ENCODE measurements at places on chromosomes 11 and 22. TPM values are rescaled to one million over a fixed set of nuclear protein-coding genes. Genes with fewer than 3 reads are reported as not detected.
A peak's percentile ranks its signal among the peaks of the same experiment; 100 is the strongest.

DNA sequence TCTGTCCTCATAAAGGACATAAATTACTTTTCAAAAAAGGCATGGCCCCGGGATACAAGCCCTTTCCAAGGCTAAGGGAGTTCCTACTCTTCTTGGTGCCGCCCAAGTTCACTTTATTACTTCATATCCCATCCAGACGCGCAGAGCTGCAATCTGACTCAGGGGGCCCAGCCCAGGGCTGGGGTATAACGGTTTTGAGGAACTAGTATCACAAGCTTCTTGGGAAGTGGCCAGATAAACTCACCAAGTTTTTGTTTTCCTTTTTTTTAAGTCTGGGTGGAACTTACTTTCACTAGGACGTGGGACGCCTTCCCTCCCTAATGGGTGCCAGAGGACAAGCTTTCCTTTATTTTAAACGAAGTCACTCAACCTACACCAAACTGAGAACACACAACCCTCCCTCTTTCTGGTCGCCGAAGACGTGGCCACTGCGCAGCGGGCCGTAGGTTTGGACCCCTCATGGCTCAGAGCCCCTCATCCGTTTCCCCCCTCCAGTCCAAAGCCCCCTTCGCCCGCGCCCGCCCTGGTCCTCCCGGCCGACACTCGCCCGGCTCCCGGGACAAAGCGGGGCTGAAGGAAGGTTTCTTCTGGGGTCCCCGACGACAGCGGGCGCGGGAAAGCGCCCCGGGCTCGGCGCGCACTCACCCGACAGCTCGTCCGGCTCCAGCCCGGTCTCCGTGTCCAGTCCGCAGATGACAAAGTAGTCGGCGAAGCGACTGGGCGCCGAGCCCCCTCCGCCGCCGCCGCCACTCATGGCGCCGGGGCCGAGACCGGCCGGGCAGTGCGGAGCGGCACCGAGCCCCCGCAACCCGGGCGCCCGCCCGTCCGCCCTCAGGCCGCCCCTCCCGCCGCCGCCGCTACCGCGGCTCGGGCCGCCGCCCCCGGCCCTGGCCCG, 587 bp downstream of the DENND5A start:
- peak; percentile 83 for DNase-seq

- DNase-seq, result no peak
Observed at GRCh38 chr11:76524919-76525318, 80.1 kb downstream of the EMSY start.

BACE1-AS gene
- 8.6 TPM for total RNA-seq

- no peak for DNase-seq
Observed at GRCh38 chr11:57484141-57484710, 23.9 kb downstream of the RTN4RL2 start.

DNA sequence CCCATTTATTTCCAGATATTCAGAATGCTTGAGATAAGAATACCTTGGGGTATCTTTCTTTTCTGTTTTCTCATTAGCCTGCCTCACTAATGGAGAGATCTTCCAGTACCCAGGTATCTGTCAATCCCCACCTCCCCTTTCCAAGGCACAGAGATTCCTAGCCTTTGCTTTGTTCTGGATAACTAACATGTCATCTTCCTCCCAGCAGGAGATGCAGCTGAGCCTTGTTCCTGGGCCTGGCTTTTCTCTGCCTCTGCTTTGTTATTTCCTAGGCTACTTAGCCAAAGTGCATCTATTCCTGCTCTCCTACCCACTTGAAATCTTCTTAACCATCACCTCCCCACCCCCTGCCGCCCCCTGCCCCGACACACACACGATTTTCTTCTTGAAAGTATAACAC, 297.1 kb downstream of the NELL1 start:
- DNase-seq, result no peak

- no peak for DNase-seq
Observed at GRCh38 chr22:36900880-36901279, 12.5 kb upstream of the CSF2RB start.

GRCh38 chr11:61026121-61027031, 54.9 kb downstream of the CD6 start:
- no peak for DNase-seq

HBG1 gene
- total RNA-seq, result not detected

- no peak for DNase-seq
Observed at GRCh38 chr11:65113839-65114238, 2.2 kb downstream of the TM7SF2 start.

- DNase-seq, result peak; percentile 72
Observed at GRCh38 chr11:57368106-57368844, 12.7 kb downstream of the PRG3 start.

DNA sequence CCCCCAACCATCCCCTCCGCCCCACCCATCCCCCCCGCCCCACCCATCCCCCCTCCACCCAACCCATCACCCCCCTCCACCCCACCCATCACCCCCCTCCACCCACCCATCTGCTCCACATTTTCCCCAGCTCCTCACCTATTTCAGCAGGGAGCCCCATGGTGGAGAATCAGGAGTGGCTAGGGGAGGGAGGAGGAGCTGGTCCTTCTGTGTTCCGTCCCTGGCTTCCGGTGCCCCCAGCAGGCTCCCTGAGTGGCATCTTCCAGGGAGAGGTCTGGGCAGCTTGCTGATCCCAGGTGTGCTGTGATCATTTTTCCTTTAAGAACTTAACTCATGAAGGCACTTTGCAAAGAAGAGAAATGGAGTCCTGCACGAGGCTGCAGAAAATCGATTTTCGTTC, 365.8 kb downstream of the TBC1D22A start:
- DNase-seq, result peak; percentile 8

BIRC3 gene
- total RNA-seq, result 17.8 TPM

GRCh38 chr11:20031155-20032001, 128.9 kb downstream of the DBX1 start:
- no peak for DNase-seq

CCDC83 gene
- not detected for total RNA-seq

GRCh38 chr22:49237703-49238102, 590.0 kb downstream of the BRD1 start:
- DNase-seq, result no peak

GRCh38 chr11:38900211-38900610, 2302.2 kb upstream of the RAG2 start:
- no peak for DNase-seq

GLB1L3 gene
- 0.27 TPM for total RNA-seq

THRSP gene
- not detected for total RNA-seq

DNA sequence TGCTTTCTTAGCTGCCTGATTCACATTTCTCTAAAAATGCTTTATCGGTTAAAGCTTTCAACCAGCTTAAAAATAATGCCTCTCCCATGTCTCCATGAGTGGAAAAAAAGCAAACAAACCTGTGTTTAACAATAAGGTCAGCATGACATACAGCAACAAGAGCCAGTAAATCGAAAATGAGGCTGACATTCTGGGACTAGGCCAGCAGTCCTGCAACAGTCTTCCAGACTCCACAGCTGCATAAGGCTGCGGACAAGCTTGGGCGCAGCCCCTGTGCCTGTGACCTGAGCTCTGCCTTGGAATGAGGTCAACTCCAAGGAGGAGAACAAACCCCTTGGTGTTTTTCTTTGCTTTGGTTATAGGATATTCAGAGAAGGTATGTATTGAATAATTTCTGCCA, 95.5 kb downstream of the PGR start:
- DNase-seq, result peak; percentile 43

DNA sequence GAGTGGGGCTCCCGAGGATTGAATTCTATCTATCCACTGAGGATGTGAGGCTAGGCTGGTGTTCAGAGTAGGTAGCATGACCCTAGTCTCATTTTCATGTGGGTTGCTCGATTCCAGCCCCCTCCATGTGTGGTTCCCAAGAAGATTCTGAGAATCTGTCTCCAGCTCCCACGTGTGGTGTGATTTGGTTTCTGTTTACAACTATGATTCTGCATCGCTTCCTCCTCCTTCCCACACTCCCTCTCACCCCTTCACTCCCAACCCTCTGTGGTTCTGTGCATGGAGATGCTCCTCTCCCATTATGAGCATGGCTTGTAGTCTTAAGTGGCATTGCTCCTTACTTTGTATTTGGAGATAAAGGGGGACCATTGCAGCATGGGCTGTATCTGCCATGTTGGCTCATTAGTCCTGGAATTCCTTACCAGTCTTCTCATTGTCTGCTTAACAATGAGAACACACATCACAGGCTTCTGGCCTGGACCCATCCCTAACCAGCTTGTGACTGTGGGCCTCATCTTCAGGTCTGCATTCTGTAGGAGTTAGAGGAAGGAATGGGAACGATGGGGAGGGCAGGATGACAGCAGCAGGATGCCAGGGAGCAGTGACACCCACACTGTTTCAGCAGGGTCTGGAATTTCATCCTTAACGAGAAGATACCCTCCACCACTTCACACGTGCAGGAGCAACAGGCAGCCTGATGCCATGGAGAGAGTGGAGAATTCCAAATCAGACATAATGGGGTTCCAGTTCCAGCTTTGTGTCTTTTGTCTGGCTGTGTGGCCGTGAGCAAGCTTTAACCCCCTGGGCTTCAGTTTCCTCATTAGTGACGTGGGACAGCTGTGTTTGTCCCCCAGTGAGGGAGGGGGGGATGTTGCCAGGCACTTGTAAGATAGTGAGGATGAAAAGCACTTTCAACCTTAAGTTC, 86.0 kb downstream of the CCDC81 start:
- DNase-seq, result no peak

DNA sequence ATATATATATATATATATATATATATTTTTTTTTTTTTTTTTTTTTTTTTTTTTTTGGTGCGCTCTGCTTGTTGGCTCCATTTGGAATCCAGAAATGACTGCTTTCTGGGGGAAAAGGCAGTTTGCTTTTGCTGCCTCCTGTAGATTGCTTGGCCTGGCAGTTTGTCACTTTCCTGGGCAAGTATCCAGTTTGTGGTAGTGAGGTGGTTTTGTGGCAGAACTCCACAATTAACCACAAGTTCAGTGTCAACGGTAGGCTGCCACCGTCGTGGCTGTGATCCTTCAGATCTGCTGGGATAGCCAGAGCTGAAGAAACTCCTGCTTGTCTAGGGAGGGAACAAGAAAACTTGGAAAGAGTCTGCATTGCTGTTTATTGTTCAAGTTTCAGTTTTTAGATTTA, 5.0 kb upstream of the PDE3B start:
- no peak for DNase-seq

- no peak for DNase-seq
Observed at GRCh38 chr11:2482745-2483144, 37.9 kb downstream of the KCNQ1 start.

C11orf52 gene
- total RNA-seq, result 14.6 TPM

DNA sequence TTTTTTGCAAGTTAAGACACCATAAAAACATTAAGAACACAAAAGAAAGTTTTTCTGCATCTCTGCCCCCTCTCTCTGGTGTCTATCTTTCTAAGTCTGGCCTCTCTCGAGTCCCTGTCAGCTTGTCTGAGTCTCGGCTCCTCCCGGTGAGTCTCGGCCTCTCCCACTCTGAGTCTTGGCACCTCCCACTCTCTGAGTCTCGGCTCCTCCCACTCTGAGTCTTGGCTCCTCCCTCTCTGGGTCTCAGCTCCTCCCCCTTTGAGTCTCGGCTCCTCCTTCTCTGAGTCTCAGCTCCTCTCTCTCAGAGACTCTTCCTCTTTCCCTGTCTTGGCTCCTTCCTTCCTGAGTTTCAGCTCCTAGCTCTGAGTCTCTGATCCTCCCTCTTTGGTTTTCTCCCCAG, 72.5 kb upstream of the AMPD3 start:
- DNase-seq, result peak; percentile 48

- DNase-seq, result no peak
Observed at GRCh38 chr11:116096272-116096995, 592.2 kb upstream of the CADM1 start.

DNA sequence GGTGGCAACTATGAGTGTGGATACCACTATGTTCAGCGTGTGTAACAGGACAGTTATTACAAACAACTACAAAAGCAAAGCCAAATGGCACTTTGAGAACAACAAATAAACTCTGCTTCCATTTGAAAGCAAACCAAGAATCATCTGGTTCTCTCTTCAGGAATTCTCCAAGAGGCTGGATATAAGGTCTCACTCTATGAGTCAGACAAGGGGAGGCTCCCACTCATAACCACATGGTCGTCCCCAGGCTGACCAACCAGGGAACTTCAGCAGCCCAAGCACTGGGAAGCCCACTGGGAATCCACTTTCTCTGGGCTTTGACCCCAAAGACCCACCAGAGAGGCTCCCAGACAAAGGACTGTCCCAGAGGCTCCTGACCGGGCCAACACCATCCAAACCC, 35.3 kb downstream of the DGCR2 start:
- DNase-seq, result no peak

- peak; percentile 59 for DNase-seq
Observed at GRCh38 chr11:57476757-57477506, 16.6 kb downstream of the RTN4RL2 start.

GRCh38 chr22:23911318-23911980, 17.3 kb downstream of the MIF start:
- DNase-seq, result no peak

DNA sequence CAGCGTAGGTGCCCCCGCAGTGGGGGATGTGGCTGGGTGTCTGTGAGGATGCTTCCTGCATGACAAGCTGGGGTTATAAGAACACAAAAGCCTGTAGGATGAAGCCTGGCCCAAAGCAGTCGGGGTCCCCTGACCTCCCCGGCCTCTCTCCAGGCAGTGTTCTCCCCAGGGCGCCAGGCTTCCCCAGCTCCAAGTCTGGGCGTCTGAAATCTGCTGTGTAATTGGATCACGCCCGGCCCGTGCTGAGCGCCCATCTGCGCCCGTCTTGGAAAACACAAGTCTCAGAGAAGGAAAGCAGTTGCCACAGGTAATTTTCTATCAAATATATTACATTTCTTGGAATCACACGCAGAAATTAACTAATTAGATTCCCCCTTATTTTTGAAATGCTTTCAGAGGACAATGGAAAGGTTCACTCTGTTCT, 233.3 kb downstream of the CTTN start:
- no peak for DNase-seq

GRCh38 chr11:78662811-78663210, 88.1 kb upstream of the NARS2 start:
- DNase-seq, result no peak

- no peak for DNase-seq
Observed at GRCh38 chr11:61950035-61950547, at the start of gene BEST1. Gene BEST1 (plus strand): TSS chr11:61950351. CDS start chr11:61951807, 1,456 bp downstream.

DNA sequence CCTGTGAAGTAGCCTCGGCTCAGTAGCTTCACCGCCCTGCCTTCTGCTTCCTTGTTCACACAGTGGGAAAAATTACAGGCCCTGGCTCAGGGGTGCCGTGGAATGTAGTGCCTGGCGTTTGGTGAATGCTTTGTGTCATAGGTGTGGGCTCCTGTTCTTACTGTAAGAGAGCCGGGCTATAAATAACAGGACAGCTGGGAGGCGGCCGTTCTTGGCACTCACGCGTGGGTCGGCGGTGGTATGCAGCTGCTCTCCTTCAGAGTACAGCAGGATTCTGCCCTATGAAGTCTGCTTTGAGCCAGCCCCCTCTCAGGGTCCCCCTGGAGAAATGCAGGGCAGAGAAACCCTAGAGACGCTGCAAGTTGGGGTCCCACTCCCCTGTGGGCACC, 84.2 kb downstream of the CTTN start:
- DNase-seq, result peak; percentile 60
